ENCODE measurements at places on chromosomes 2 and 18.

- no peak for DNase-seq
These were observed 69.2 kb upstream of the EDAR start for GRCh38 chr2:109058191-109058632.

DNA sequence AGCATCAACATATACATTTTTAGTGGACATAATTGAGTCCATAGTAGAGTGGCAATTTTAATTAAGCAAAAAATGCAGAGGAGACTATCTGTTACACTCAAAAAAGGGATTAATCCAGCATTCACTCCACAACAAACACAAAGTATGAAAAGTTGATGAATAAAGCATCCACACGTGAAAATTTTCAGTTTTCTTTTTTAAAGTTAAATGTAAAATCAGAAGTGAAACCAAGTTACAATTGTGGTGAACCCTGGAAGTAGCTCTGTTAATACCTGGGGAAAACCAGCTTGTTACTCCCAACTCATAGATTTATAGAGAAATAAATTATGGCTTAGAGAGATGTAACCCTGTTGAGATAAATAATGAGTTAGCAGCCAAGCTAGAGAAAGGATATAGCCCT lies 807.8 kb downstream of the TRIB2 start:
- no peak for DNase-seq

GRCh38 chr2:33484042-33484621 lies 7.7 kb downstream of the RASGRP3 start:
- DNase-seq, result no peak

- no peak for DNase-seq
These were observed 1.5 kb downstream of the SMCHD1 start for GRCh38 chr18:2656981-2657512.
